ENCODE measurements at places on chromosomes 2 and 18. TPM values are rescaled to one million over a fixed set of nuclear protein-coding genes. Genes with fewer than 3 reads are reported as not detected.

DNA sequence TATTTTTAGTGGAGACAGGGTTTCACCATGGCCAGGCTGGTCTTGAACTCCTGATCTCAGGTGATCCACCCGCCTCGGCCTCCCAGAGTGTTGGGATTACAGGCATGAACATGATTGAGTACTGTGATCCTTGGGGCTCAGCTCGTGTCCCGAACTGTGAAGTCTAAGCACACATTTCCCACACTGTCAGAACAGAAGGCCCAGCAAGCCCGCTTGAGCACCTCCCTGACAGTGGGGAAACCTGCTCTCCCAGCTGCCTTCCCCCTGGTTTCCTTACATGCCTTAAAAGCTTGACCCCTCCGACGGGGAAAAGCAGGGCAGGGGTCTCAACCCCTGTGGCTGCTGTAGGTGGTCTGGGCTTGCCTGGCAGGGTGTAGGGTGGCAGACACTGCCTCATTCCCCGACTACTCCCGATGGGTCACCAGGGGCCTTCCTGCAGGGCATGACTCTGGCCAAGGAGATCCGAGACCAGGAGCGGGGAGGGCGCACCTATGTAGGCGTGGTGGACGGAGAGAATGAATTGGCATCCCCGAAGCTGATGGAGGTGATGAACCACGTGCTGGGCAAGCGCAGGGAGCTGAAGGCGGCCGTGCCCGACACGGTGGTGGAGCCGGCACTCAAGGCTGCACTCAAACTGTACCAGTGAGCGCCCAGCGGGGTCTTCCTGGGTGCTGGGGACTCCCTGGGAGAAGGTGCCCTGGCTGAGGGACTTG lies 10.1 kb downstream of the VIL1 start:
- DNase-seq = no peak

DNA sequence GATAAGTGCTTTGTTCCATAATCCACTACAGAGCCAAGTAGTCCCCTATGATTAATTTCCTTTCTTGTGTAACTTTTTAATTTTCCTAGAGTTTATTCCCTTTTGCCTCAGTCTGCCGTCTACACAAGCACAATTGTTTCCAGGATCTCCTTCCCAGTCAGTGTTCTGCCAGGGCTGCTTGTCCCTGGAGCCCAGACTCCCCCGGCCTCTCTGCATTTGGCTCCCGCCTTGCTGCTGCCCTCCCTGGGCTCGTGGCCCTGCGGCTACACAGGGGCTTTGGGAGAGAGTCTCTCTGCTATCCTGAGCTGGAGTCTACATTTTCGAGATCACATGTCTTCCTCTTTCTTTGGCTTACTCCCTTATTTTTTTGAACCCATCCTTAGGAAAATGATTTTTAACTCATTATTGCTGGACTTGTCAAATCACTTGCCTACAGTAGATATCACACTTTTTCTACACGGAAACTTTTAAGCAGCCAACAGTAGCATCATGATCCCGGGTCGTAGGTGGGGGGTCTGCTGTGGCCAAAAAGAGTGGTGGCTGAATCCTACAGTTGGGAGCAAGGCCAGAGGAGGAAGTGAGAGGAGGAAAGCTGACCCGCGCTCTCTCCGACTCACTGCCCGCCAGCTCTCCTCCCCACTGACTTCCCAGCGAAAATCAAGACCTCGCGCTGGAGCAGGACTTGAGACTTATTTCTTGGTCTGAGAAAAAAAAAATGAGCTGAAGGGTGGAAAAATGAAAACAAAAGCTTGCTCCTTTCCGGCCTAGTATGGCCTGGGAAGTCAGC lies 9.4 kb downstream of the FBLN7 start:
- no peak for DNase-seq

The CYRIA gene
- total RNA-seq = not detected

DNA sequence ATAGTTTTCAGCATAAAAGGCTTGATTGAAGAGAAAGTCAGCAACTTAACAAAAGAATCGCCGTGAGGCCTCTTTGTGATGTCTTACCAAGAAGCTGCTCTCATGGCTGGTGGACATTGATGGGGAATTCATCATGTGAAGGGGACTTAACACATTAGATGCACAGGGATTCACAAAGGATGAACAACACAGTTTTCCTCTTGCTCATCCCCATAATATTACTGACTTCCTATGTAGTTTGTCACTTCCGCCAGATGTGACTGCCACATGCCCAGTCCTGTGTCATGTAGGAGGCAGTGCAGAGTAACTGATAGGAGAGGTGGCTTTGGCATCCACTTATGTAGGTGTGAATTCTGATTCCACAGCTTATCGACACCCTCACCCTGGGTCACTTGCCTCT lies 232.6 kb upstream of the LYPD1 start:
- no peak for DNase-seq

DNA sequence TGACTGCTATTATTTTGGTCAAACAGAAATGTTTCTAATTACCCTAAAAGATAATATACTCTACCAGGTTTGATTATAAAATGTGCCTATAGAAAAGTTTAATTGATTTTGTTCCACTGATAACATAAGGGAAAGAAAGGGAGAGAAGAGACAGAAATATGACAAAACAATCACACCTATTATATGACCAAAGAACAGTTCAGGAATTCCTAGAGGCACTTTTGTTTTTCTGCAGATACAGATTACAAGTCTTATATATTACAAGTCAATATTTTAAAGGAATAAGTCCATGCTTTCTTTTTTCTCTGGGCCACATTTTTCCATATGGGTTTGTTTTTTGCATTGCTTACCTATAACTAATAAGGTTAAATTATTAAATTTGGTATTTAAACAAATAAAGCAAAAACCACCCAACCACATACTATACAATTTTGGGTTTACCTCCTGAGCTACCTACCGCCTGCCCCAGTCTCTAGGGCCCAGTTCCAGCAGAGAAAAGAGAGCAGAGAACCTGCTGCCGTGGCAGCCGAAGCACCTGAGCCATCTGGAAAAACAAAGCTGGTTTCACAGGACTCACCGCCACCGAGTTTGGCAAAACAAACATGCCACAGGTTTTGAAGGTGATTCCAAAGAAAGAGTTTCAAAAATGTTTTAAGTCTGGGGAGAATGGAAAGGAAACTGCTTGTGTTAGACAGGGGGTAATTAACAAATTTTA lies 92.1 kb downstream of the DYM start:
- DNase-seq = no peak

DNA sequence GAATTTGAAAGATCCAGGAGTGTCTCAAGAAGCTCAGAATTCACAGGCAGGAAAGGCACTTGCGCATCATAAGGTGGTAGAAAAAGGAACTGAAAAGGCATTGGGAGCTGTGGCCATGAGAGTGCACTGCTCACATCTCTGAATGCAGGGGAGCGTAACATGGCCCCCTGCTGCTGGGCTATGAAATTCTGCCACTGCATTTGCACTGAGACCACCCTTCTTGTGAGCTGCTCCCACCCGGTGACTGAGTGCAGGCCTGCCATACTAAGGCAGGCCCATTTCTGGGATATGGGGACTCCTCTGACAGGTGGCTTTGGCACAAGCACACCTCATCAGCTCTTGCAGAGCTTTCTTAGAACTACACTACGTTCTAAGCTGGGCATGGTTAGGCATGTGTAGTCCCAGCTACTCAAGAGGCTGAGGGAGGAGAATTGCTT lies 25.3 kb upstream of the STARD7 start:
- no peak for DNase-seq

The EVA1A gene
- not detected for total RNA-seq

The DYSF gene
- not detected for total RNA-seq

The MFSD2B gene
- not detected for total RNA-seq

DNA sequence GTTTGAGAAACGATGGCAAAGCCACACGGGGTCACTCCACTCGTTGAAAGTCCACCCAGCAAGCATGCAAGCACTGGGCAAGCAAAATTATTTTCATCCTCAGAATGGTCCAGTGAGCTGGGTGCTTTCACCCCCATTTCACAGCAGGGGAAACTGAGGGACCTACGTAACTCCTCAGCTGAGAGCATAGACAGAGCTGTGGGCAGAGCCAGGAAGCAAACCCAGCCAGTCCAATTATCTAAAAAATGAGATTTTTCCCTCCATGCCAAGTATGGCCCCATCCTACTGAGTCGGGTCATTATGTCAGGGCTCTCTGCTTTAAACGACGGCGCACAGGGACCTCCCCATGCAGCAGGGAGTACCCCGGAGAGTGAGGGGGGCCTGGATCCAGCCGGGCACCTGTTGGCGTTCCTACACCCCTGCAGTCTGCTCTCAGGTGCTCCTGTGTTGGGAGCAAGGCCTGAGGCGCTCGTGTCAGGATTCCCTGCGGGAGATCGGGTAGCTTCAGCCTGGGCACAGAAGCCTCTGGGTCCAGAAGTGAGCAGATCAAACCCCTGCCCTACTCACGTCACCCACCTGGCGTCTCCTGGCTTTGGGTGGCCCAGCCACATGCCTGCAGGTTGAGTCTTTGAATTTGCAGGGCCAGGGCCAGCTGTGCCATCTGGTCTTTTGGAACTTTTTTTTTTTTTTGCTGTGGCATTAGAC lies 17.3 kb downstream of the TWIST2 start:
- DNase-seq = no peak

The TBR1 gene
- not detected for total RNA-seq

The CD8A gene
- not detected for total RNA-seq

DNA sequence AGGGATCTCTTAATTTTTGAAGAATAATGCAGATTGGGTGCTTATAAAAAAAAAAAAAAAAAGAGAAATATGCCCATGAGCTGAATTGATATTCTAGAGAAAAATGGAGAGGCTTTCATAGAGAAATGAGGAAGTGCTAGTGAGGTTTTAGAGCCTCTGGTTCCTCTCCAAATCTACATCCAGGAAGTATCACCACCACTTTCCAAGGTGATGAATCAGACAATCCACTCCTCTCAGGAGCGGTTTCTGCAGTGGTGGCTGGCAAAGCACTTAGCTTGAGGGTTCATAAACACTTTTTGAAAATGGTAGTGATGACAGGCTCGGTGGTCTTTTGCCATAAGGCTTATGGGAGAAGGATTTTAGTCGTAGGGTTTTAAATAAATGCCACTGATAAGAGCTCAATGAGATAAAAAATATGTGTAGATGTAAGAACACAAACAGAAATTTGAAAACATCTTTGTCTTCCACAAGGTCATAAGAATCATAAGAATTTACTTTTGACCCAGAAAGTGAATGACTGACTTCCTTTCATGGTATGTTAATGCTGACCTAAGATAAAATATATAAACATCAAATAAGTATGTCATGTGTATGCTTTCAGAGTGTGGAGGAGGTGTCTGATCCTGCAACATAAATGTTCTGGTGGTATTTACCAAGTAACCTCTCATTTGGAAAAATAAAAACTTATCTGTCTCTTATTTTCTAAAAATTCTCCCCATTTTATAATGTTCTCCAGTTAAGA lies 42.1 kb upstream of the DSG1 start:
- no peak for DNase-seq

All from HT-29 (cell line).